Nephron progenitor cell (in vitro differentiated cells): ENCODE measurements at places on chromosomes 2 and 18.

GRCh38 chr2:18829976-18830375 is 240.6 kb upstream of the NT5C1B start:
- no peak for DNase-seq

GRCh38 chr2:65128297-65129190 is 1.4 kb downstream of the RAB1A start:
- no peak for DNase-seq

- no peak for DNase-seq
Observed at GRCh38 chr2:96333708-96334107, 1.9 kb upstream of the NCAPH start.

- no peak for DNase-seq
Observed at GRCh38 chr2:13583609-13584008, 866.9 kb downstream of the TRIB2 start.

GRCh38 chr2:230861552-230862255 is 3.0 kb upstream of the ITM2C start:
- DNase-seq: no peak

DNA sequence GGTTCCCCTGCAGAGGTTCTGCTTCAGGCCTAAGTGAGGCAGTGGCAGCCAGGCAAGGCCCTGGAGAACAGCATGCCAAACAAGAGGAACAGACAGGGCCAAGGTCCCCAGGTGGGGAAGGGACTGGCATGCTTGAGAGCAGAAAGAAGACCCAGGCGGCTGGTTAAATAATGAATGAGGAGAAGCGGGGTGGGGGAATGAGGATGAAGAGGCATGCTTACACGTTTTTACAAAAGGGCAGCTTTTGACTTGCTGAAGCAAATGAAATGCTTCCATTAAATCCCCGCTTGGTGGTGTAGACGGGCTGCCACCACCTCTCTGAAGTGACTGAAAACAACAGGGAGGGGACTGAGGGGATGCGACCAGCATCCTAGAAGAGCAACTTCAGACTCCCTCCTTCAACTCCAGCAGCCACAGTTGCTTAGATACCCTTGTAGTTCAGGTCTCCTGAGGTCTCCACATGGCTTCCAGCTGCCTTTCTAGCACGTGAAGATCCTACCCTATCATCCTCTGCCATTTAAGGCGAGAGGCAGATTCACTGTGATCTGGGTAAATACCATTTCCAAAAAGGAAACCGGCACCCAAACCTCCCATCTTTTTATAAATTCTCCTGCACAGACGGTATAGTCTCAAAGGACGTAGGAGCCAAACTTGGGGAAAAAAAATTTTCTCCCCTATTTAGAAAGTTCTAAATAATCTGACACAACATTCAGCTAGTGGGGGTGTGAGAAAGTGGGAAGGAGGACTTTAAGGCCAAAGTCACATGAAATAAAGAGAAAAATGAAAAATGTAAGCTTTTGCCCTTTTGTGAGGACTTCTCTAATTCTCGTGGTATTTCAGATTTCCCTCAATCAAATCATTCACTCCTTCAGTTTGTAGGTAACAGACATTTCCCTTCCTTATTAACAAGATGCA is 65.6 kb downstream of the CACNB4 start:
- DNase-seq: no peak

GRCh38 chr2:235255693-235256092 is 238.2 kb upstream of the AGAP1 start:
- no peak for DNase-seq

GRCh38 chr2:73984922-73985307 is 205 bp downstream of the TET3 start:
- peak; percentile 75 for DNase-seq

DNA sequence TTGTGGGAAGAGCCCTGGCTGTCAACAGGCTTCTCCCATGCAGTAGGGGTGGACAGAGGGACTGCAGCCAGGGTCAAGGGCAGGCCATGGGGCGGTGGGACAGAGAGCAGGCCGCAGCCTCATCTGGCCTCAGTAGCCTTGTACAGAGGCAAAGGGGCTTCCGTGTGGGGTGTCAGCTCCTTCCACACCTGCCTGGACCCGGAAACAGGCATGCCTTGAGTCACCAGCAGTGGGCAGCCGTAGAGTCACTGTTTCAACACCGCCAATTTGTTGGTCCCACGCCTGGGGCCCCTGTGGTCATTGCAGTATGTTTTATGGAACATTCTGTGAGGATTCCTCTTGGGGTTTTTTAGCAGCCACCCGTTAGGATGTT is 173.0 kb downstream of the SMAD7 start:
- no peak for DNase-seq

- no peak for DNase-seq
Observed at GRCh38 chr2:112916145-112916571, 5.2 kb downstream of the IL37 start.

- no peak for DNase-seq
Observed at GRCh38 chr2:181818840-181819239, 72.7 kb upstream of the ITPRID2 start.

DNA sequence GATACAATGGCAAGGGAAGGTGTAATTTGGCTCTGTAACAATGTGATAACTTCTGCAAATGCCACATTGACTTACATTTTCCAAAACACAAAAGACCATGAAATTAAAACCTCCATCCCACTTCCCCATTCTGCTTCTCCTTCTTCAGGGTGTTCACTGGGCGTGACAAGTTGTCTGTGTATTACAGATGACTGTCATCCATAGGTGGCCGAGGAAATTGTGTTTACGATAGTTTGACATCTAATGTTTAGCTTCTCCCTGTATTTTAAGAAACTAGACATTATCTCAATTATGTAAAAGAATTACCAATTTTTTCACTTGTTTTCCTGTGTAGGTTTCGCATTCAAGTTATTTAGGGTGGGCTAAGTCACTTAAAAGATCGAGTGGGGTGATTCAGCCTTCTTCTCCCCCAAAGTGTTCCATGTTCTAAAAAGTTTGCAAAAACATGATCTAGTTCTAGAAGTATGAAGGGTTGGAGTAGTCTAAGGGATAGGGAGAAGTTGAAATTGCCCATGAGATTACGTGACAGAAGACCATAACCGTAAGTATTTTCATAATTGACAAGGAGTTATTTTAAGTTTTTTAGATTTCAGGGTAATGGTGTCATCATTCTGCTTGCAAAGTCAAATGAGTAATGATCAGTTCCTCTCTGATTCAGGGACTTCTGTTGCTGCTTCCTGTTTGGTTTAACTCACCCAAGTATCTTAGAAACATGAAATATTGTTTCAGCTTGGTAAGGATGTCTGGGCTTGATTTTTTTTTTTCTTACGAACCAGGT is 25.2 kb upstream of the CYTIP start:
- DNase-seq: no peak

DNA sequence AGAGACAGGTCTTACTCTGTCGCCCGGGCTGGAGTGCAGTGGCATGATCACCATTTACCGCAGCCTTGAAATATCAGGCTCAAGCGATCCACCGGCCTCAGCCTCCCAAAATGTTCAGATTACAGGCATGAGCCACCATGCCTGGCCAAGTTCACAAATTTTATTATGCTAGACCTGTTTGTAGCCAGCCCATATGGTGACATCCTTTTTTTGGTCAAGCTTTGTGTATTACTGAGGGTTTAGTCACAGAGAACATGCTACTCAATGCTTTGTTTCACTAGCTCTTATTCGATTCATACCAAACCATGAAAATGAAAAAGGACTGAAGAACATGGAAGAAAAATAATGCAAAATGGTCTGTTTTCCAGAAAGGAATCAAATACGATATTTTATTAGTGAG is 41.4 kb downstream of the DGKD start:
- DNase-seq: no peak

GRCh38 chr2:173866874-173867618 is 98.1 kb downstream of the SP3 start:
- DNase-seq: no peak

DNA sequence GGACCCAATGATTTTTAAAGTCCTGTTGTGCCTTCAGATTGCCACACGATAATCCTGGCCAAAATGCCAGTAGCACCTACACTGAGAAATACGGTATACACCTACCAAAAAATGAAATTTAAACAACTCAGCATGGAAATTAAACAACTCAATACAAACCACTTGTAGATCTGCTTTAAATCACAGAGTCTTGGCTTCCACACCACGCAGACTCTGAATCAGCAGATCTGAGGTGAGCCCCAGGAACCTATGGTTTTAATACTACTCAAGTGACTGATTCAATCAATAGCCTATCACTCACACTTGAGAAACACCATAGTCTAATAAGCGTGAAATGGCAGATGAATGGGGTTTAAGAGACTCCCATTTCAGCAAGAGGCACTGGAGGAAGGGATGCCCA is 46.9 kb downstream of the MAP4K3 start:
- DNase-seq: no peak

DNA sequence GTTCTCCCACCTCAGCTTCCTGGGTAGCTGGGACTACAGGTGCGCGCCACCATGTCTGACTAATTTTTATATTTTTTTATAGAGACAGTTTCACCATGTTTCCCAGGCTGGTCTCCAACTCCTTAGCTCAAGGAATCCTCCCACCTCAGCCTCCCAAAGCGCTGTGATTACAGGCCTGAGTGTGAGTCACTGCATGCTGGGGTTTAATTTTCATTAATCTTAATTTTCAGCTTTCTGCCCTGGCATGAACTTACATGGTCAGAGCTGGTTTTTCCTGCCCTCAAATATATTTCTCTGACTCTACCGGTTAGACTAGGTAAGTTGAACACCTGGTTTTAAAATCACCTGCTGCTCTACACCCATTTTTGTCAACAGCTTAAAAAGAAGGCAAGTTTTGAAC is 3.1 kb downstream of the MARCHF7 start:
- DNase-seq: no peak

- DNase-seq: no peak
Observed at GRCh38 chr2:174600349-174600748, 2.7 kb upstream of the WIPF1 start.

- no peak for DNase-seq
Observed at GRCh38 chr2:61807036-61807757, 46.7 kb downstream of the FAM161A start.

GRCh38 chr18:59047321-59048047 is 92.2 kb upstream of the SEC11C start:
- no peak for DNase-seq
